ENCODE measurements at places on chromosomes 7 and 10.

- no peak for DNase-seq
Measured at GRCh38 chr10:35422228-35422627, 85.9 kb downstream of the CCNY start.

GRCh38 chr10:19952224-19953010, 136.2 kb downstream of the PLXDC2 start:
- no peak for DNase-seq

DNA sequence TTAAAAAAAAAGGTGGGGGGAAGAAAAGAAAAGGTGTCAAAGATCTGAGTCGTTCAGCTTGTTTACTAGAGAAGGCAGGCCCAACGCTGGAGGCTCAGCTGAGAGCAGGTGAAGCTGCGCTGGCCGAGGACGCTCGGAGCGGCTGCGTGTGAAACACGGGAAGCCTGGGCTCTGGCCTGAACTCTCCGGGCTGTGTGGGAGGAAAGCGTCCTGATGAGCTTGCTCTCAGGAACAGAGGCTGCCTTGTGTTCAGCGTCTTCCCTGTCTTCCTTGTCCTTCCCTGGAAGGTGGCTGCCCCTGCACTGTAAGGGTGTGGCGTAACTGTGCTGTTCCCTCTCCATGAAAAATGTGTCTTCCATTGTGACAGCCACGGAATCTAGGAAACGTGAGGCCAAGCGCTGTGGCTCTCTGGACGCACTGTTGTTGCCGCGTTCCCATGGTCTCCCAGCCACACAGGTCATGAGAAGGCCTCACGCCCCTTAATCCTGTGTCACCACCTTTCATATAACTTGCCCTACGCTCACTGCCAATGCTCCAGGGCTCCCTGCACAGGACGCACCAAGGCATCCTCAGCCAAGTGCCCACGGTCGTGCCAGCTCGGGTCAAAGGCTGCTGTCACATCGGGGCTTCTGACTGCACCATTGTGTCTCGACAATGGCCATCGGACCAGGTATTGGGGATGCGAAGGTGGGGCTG, 15.8 kb downstream of the IL15RA start:
- no peak for DNase-seq

- DNase-seq: no peak
Measured at GRCh38 chr10:103659674-103660363, 166.3 kb downstream of the NEURL1 start.

DNA sequence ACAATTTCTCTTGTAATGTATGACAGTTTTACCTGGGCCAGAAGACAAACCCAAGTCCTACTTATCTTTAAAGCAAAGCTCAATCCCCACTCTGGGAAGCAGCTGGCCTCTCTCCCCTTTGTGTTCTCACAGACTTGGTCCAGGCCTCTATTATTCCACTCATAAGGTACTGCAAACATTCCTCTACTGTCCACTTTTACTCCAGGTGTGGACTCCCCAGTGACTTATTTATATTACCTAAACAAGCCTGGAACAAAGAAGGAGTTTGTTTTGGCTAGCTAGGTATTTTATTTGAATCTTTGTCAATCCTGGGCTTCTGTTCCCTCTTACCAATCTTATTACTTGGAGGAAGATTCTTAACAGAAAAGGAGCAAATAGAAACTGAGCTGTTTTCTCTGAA, 163.5 kb downstream of the SKAP2 start:
- no peak for DNase-seq

GRCh38 chr7:132380059-132380458, 196.2 kb downstream of the PLXNA4 start:
- no peak for DNase-seq

- DNase-seq: no peak
Measured at GRCh38 chr10:12382956-12383531, 33.7 kb downstream of the CAMK1D start.

GRCh38 chr7:25781704-25782103, 370.3 kb upstream of the NFE2L3 start:
- no peak for DNase-seq

DNA sequence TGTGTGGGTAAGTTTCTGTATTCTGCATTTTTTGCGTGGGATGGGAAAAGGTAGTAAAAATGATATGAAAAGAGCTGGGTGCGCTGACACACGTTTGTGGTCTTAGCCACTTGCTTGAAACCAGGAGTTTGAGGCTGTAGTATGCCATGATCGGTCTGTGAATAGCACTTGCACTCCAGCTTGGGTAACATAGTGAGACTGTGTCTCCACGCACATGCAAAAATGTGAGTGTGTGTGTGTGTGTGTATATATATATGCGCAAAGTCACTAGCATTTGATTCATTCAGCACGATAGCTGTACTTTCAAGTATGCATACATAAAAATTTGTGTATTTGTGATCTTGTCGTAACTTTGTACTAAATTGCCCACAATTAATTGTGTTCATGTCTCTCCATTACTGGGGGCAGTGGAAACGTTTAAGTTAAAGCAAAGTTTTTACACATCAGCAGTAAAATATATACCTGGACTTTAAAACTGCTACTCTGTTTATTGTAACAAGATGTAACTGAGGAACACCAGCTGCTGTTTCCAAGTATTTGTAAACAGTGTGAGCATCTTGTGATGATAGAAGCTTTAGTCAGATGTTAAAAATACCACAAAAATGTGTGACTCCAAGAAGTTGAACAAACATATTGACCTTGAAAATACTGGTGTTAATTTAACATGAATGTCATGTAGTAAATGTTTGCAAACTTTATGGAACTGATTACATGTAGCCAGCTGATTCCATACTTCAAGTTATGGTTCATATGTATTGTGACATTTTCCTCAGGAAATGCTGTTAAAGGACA, 1.6 kb downstream of the ZRANB1 start:
- no peak for DNase-seq

GRCh38 chr10:6643962-6644361, 63.9 kb upstream of the PRKCQ start:
- no peak for DNase-seq

- no peak for DNase-seq
Measured at GRCh38 chr7:157865351-157866165, 528.8 kb downstream of the DNAJB6 start.

DNA sequence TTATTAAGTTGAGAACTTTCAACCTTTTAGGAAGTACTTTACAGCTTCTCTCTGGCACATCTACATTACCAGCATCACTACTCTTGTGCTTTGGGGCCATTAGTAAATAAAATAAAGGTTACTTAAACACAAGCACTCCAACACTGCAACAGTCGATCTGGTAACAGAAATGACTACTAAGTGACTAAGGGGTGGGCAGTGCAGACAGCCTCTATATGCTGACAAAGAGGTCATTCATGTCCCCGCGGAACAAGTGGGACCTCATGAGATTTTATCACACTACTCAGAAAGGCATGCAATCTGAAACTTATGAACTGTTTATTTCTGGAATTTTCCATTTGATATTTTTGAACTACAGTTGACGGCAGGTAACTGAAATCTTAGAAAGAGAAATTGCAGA, 111.3 kb upstream of the DNAJB12 start:
- DNase-seq: no peak

- DNase-seq: no peak
Measured at GRCh38 chr10:43151371-43151770, 13.1 kb downstream of the CSGALNACT2 start.

Measured in NCI-H1105 (cell line).